Stimulated activated naive CD4-positive, alpha-beta T cell (primary cell): ENCODE measurements at places on chromosomes 16 and 17.
A peak's percentile ranks its signal among the peaks of the same experiment; 100 is the strongest.

DNA sequence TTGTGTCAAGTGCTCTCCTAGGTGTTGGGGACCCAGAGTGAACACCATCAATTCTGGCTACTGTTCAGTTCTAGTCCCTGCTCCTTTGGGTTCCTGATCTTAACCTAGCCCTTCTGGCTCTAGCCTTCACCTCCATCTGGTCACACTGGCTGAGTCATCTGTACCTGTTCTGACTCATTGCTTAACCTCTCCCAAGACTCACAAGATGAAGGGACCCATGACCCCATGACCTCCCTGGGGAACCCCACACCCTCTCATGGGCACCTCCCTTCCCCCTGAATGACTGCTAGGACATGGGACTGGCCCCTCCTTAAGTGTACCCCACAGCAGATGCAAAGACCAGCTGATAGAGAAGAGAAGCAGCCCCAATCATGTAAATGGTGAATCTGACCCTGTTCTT is 345.8 kb upstream of the CDH5 start:
- no peak for DNase-seq

GRCh38 chr17:69593351-69593715 is 178.8 kb downstream of the MAP2K6 start:
- no peak for DNase-seq

DNA sequence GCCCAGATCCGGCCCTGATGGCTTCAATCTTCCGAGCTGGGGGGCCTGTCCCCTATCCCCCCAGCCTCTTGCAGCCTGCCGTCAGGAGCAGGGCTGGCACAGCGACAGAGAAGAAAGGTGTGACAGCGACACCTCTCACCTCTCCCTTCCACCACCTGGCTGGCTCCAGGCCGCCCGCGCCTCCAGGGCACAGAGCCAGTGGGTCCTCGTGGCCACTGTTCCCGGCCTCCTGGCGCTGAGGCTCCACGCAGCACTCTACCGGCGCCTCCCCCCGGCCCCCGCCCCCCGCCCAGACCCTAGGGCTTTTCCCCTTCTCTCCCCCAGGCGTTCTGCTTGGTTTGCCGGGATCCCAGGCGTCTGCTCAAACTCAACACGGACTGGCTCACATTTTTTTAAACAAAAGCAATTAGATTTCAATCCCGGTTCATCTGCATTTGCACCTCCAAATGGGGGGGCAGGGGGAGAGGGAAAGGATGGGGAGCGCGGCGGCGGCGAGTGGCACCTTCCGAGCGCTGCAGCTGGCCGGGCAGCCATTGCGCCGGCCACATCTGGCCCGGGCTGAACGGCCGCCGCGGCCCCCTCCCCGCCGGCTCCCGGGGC is 12.8 kb upstream of the CBX8 start:
- DNase-seq = no peak

- no peak for DNase-seq
Measured at GRCh38 chr17:50476545-50477315, 1.9 kb upstream of the RSAD1 start.

DNA sequence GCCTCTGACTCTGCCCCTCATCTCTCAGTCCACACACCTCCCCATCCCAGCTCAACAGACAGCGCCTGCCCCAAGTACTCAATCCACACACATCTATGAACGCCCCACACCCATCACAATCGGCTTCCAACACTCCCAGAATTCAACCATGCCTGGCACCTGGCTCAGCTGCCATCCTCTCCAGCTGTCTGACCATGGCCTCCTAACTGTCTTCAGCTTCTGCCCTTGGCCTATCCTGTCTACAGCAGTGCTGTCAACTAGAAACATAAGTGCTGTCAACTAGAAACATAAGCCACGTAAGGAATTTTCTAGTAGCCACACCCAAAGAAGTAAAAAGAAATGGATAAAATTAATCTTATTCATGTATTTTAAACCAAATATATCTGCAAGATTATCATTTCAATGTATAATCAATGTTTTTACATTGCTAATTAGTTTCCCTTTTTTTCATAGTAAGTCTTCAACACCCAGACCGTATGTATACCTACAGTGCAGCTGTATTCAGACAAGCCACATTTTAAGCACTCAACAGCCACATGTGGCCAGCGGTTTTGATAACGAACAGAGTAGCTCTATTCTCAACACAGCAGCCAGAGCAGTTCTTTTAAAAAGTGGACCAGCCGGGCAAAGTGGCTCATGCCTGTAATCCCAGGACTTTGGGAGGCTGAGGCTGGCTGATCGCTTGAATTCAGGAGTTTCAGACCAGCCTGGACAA is 48.6 kb upstream of the ZNF423 start:
- DNase-seq = no peak

- no peak for DNase-seq
Measured at GRCh38 chr17:66817750-66818149, 17.2 kb upstream of the CACNG5 start.

DNA sequence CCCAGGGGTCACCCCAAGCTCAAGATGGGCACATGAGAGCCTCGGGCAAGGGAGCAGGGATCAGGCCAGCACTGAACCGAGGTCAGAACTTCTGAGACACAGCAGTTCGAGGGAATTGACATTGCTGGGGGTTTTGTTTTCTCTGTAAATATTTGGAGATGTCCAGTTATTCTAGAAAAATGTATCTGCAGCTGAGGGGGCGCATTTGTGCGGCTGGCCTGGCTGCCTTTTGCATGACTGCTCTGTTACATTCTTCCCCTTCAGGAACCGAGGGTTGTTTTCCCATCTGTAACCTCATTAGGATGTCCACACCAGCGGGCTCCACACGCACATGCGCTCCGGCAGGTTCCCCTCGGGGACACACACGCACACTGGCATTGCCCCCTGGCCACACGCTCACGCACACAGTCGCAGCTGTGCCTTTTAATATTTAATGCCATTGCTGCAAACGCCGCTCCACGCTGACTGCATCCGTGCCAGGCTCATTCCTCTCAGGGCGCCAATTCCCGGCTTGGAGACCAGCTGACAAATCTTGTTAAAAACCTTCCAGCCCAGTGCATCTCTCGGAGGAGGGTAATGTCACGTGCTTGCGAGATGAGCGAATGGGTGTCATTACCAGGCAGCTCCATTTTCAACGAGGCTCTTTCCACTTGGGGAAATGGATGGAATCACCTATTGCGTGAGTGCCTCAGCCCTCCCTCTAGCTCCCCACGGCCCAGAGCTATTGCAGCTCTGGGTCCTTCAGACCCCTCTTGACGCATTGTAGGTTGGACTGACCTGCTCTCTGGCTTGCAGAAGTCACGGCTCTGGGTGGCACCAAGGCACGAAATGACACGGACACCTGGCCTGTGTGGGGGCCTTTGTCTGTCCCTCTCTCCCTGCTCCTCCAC is 13.1 kb downstream of the CCR7 start:
- peak; percentile 29 for DNase-seq

DNA sequence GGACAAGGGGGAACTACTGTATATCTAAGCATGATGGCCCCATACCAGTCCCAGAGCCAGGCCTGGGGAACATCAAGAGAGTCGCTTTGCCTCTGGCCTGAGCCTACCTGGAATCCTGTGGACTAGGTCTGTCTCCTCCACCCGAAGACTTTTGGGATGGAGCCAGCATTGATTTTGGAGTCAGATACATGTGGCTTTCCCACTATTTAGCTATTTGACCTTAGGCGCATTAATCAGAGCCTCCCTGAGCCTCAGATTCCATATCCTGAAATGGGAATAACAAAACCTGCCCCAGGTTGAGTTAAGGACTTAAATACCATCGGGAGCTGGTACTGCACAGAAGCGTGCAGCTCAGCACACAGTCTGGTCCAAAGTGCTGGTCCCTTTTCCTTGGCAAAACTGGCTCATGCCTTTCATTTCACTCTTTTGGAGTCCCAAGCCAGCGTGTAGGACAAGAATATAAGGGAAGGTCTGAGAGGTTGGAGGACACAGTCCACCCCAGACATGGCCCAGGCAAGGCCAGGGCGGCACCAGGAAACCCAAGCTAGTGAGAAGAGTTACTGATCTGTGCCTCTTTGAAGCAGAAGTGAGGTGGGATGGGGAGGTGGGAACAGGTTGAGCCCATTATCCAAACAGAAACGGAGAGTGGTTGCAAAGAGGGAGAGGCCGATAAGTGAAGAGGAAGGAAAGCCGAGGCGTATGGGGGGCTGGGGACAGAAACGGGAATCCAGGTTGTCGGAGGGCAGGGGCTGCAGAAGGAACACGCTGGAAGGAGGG is 986 bp downstream of the FA2H start:
- no peak for DNase-seq

DNA sequence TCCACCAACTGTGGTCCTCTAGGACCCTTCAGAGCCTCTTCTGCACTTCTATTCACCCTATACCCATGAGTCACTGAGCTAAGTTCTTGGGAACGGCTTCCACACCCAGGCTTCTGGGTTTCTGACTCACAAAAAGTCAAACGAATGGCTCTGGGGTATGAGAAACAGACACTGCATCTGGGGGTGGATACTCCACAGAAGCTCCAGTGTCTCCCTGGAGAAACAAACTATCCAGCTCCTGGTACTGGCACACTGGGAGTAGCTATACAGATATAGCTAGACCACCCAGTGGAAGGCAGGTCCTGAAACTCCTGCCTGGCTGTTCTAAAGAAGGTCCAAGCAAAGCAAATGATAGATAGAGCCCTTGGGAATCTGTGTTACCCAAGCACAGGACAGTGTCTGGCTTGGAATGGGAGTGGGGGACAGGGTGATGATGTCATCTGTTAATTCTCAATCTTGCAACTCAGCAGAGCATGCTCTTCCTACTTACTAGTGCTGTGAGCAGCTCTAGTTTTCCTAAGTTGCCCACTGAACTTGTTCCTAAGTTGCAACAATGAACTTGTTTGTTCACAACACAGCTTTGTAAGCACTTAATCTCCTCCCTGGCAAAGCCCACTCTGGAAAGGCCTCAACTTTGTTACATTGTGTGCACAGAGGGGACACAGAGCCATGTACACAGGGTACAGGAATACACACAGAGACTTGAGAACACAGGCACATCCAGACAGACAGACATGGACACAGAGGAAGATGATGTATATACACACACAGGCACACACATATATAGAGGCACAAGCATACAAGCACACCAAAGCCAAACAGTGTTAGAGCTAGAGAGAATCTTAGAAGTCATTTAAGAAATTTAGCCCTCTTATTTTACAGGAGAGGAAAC is 6.7 kb downstream of the MMP28 start:
- no peak for DNase-seq

- no peak for DNase-seq
Measured at GRCh38 chr17:80270104-80270503, 9.5 kb downstream of the RNF213 start.

GRCh38 chr17:81019563-81020442 is 15.1 kb upstream of the BAIAP2 start:
- DNase-seq = no peak

GRCh38 chr17:78883533-78884131 is 19.4 kb downstream of the CEP295NL start:
- no peak for DNase-seq

DNA sequence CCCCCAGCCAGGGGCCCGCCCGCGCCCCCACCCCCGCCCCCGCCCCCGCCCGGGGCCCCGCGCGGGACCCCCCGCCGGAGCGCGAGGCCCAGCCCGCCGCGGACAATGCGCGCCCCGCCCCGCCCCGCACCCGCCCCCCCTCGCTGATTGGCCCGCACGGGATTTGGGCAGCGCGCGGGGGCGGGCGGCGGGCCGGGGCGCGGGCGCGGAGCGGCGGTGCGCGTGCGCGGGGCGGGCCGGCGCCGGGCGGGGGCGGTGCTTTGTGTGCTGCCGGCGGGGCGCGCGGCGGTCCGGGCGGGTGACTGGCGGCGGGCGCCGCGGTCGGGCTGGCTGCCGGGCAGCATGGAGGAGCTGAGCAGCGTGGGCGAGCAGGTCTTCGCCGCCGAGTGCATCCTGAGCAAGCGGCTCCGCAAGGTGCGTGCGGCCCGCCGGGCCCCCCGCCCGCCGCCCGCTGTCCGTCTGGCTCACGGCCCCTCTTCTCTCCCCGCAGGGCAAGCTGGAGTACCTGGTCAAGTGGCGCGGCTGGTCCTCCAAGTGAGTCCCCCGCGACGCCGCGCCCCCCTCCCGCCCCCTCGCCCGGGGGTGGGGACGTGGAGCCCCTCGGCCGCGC is at the start of gene CBX2:
TSS of gene CBX2 (plus strand) at position 255 of the 610 bp plus-strand sequence. CDS start at position 343, 88 bp downstream.
- DNase-seq = peak; percentile 79

- DNase-seq = no peak
Measured at GRCh38 chr17:63928172-63928666, 3.9 kb downstream of the CD79B start.

DNA sequence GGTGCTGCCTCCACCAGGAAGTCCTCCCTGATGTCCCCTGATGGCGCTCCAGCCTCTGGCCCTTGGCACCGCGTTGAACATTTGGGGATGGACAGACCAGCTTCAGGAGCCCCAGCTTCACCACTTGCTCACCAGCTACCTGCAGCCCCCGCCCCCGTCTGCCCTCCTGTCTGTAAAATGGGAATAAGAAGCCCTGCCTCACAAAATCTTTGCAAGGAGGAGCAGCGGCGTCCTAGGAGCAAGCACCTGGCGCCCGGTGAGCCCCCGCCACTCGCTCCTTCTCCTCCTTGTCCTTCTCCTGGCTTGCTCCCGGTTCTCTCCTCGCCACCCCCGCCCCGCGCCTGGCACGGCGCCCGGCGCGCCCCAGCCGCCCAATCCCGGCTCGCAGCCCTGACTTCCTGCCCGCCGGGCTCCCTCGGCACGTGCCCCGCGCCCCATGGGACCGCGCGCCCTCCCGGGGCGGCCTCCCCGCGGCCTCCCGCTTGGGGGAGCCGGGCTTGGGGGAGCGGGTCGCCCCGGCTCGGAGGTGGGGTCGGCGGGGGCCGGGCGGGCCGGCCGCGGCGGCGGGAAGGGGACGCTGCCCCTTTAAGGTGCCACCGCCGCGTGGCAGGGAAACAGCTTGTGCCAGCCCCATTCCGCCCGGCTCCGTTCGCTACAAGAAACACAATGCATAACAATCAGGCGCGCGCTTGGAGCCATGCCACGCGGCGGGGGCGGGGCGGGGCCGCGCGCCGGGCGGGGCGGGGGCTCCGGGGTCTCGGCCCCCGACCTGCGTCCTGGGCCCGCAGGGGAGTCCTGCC is 9.1 kb upstream of the PPP1R1B start:
- peak; percentile 40 for DNase-seq

- DNase-seq = no peak
Measured at GRCh38 chr16:15847611-15848175, 9.1 kb downstream of the MYH11 start.

GRCh38 chr16:55149622-55150021 is 174.4 kb upstream of the IRX6 start:
- DNase-seq = no peak

DNA sequence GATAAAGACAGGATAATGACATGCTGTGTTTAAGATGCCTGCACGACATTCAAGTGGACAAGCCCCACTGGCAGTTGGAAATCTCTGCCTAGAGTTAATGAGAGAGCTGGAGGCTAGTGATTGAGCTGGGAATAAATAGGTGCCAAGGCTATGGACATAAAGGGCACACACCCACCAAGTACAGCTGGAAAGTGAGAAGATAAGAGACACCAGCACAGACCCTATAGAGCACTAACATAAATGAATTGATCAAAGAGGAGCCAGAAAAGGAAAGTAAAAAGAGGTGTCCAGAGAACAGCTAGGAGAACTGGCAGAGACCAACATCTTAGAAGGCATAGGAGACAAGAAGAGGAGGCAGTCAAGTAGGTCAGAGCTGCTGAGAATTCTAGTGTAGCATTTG is 101.2 kb downstream of the YPEL2 start:
- no peak for DNase-seq

GRCh38 chr17:55845385-55845784 is 94.5 kb downstream of the PCTP start:
- DNase-seq = no peak
